ENCODE measurements at places on chromosomes 7 and 10.

GRCh38 chr7:142439739-142440138 is 181.9 kb upstream of the PRSS58 start:
- no peaks in the 10 kb centered on the region for H3K27me3 ChIP-seq
- H3K4me3 ChIP-seq: no peak overlapping the region
- no peaks in the 10 kb centered on the region for H3K36me3 ChIP-seq

DNA sequence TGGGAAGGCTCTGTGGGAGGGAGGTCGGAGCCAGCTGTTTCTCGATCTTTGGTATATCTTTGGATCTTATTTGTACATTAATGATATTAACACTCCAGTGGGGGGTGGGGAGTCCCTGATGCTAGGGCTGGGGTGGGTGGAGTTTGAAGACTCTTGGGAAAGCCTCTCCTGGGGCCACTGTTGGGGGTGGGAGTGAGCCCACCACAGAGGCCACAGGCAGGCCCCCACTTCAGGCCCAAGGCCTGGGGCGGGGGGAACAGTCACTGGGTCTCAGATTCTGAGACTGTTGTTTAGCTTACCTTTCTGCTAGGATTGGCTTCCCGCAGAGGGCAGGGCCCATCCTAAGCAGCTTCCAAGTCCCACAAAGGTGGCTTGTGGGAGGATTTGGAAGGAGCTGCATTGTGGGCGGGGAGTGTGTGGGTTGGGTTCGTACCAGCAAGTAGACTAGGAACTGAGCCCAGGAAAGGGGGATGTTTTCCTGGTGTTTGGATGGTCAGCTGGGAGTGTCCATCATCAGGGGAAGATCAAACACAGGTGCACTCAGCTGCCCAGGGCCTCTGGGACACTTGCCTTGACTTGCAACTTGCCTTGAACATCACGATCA is 11.9 kb downstream of the YKT6 start:
- H3K36me3 ChIP-seq: no peaks in the 10 kb centered on the region
- no peaks in the 10 kb centered on the region for H3K4me1 ChIP-seq
- no peak for DNase-seq
- no peak overlapping the region for H3K4me3 ChIP-seq
- no peak overlapping the region for H3K27ac ChIP-seq
- no peaks in the 10 kb centered on the region for H3K27me3 ChIP-seq

- no peaks in the 10 kb centered on the region for H3K4me1 ChIP-seq
- DNase-seq: no peak
- no peaks in the 10 kb centered on the region for H3K27me3 ChIP-seq
These were observed 13.8 kb downstream of the CDHR3 start for GRCh38 chr7:105976868-105977267.

GRCh38 chr7:155286686-155287085 is 11.0 kb upstream of the INSIG1 start:
- H3K4me1 ChIP-seq: no peaks in the 10 kb centered on the region
- no peak for DNase-seq
- no peak overlapping the region for H3K27ac ChIP-seq
- H3K27me3 ChIP-seq: no peaks in the 10 kb centered on the region
- no peak overlapping the region for H3K4me3 ChIP-seq
- H3K36me3 ChIP-seq: no peaks in the 10 kb centered on the region

DNA sequence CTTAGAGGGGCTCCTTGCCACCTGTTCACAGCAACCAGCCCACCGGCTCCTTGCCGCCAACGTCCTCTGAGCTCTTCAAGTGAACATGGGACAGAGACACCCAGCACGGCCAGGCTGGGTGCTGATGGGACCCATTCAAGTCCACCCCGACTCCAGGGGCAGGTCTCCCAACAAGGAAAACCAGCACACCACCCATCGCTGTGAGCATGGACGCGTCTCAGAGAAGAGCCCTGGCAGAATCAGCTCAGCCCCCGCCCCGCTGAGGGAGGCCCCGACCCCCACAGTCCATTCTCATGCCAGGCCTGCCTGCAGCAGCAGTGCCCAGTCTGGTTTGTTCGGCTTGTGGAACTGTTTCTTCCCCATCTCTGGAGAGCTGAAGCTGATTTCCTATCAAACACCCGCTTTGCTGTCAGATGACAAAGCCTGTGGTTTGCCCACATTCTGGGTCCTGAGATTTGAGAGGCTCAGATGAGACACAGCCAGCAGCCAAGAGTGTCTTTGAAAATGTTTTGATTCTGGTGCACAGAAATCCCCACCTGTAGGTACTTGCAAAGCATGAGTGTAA is 216.6 kb downstream of the ZMYND11 start:
- DNase-seq: no peak
- H3K27me3 ChIP-seq: no peaks in the 10 kb centered on the region
- no peak overlapping the region for H3K4me3 ChIP-seq
- H3K36me3 ChIP-seq: peaks cover 30% of the 10 kb centered on the region
